Kidney (tissue), 22 donors: ENCODE measurements at places on chromosomes 5 and 9.

GRCh38 chr9:4514252-4515128 lies 24.2 kb downstream of the SLC1A1 start:
- no peak overlapping the region for H3K27ac ChIP-seq
- H3K27me3 ChIP-seq: no peaks in the 10 kb centered on the region
- peaks cover 4% of the 10 kb centered on the region for H3K4me1 ChIP-seq
- DNase-seq: no peak
- H3K4me3 ChIP-seq: no peak overlapping the region

DNA sequence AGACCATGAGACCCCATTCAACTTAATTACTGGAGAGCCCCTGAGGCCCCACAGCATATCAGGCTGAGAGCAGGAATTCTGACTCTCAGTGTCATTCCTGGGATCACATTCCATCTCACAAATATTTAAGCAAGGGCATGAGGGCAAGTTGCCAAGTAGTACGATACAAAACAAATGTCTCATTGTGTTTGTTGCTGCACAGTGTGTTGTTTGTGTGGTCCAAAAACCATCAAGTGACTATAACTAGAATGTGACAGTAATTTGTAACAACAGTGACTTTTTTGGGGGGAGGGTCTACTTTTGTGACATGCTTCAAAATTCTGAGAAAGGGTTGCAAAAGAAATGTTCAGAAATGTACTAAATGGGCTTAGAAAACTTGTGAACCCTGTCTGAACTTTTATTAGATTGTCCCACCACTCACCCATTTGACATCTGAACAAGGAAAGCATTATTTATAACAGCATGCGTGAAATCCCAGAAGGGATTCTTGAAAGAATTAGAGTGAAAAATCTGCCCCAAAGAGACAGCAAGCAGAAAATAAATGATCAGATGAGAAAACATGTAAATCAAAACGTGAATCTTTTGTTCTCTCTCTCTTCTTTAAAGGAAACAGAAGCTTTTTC lies 347.0 kb downstream of the NTRK2 start:
- no peaks in the 10 kb centered on the region for H3K4me1 ChIP-seq
- H3K4me3 ChIP-seq: no peak overlapping the region
- DNase-seq: peak; percentile 80
- H3K27ac ChIP-seq: no peak overlapping the region
- no peaks in the 10 kb centered on the region for H3K36me3 ChIP-seq

DNA sequence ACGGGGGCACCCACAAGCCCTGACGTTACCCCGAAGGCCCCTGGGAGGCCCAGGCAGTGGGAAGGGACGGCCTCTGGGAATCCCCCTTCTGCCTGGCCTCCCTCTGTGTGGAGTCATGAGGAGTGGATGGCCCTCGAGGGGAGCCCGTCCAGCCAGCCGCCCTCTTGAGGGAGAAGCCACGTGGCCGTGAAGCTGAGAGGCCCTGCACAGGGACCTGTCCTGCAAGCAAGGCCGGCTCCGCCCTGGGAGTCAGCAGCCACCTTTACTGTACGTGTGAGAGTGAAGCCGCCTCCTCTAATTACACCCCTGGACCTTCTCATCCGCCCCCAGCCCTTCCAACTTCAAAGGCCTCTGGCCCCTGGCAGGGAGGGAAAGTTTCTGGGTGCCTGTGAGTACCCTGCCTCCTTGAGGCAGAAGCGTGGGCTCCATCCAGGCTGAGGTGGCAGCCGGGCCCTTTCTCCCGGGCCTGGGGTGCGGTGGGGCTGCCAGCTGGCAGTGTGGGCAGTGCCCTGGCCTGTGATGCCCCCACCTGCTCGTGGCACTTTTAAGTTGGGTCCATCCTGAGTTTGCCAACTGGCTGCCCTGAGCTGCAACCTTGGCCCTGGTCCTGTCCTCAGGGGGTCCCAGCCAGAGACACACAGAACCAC lies 55.9 kb upstream of the EGFL7 start:
- H3K27ac ChIP-seq: no peak overlapping the region
- no peak overlapping the region for H3K4me3 ChIP-seq
- no peaks in the 10 kb centered on the region for H3K36me3 ChIP-seq
- peaks cover 2% of the 10 kb centered on the region for H3K4me1 ChIP-seq

DNA sequence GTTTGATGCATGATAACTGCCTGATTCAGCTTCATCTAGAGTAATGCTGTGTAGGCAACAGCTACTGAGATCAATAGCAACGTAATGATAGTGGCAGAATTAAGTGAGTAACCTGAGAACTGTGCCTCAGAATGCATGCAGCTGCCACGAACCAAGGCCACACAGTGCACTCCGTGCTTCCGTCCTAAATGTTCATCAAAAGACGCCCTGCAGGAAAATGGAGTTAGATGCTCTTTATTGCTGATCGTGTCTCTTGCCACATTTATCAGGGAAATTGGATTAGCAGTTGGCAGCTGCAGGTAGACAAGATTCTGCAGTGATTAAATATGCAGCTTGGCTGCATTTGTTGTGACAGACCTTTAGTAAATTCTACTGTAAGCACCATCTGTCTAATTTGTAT lies 107.7 kb upstream of the TLX3 start:
- no peak overlapping the region for H3K4me3 ChIP-seq
- H3K4me1 ChIP-seq: no peaks in the 10 kb centered on the region
- no peaks in the 10 kb centered on the region for H3K27me3 ChIP-seq
- no peak for DNase-seq
- H3K27ac ChIP-seq: no peak overlapping the region

- no peaks in the 10 kb centered on the region for H3K27me3 ChIP-seq
- no peak overlapping the region for H3K4me3 ChIP-seq
- H3K36me3 ChIP-seq: no peaks in the 10 kb centered on the region
- no peak overlapping the region for H3K27ac ChIP-seq
- no peaks in the 10 kb centered on the region for H3K4me1 ChIP-seq
These were observed 205.3 kb upstream of the WWC1 start for GRCh38 chr5:168086104-168086610.

- no peak overlapping the region for H3K4me3 ChIP-seq
- no peaks in the 10 kb centered on the region for H3K36me3 ChIP-seq
- no peak for DNase-seq
- no peak overlapping the region for H3K27ac ChIP-seq
- H3K4me1 ChIP-seq: no peaks in the 10 kb centered on the region
These were observed 7.1 kb downstream of the LRRC26 start for GRCh38 chr9:137162505-137163364.

DNA sequence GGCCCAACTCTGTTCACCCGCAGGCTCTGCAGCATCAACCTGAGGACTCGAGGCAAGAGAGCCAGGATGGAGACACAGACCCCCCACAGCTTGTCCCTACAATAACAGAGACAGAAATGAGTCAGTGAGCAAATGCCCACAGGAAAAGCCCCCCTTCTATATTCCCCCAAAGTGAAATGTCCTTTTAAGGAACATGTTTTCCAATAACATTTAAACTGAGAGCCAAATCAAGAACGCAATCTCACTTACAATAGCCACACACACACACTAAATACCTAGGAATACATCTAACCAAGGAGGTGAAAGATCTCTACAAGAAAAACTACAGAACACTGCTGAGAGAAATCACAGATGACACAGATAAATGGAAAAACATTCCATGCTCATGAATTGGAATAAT lies 49.0 kb downstream of the TEX10 start:
- no peak overlapping the region for H3K27ac ChIP-seq
- DNase-seq: no peak
- H3K27me3 ChIP-seq: no peaks in the 10 kb centered on the region
- H3K36me3 ChIP-seq: peaks cover 26% of the 10 kb centered on the region

DNA sequence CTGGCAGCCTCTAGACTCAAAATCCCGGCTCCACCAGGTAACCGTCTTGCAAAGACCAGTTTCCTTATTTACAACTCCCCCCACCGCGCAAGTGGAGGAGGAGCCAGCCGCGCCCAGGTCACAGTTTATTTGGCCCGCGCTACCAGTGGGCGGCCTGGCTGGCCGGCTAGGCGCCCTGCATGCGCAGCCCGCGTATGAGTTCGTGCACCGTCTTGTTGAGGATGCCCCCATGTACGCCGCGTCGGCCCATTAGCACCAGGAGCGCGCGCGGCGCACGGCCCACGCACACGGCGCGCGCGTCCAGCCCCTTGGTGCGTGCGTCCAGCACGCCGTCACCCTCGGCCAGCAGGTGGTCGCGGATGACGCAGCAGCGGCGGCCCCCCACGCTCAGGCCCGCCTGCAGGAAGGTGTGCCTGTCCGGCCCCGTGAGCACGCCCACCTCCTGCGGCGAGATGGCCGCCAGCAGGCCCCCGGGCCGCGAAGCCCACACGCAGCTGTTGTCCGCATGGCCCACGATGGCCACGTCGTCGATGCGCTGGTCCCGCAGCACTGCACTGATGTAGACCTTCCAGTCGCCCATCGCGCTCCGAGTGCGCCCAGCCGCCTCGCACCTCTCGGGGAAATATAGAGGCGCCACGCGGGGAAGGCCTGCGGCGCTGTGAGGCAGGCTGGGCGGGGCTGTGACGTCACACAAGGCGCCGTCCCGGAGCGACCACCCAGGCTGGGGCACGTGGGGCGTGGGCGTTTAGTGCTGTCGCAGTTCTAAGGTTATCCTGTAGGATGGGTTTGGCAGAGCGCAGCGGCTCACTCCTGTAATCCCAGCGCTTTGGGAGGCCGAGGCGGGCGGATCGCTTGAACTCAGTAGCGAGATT lies at the start of gene PFN3:
Gene PFN3 (minus strand): TSS at position 665 of the 872 bp plus-strand sequence. CDS start 85 bp downstream, at position 580.
- no peak for DNase-seq
- H3K27ac ChIP-seq: no peak within 1 kb of the TSS
- peaks cover 21% of the 10 kb centered on the region for H3K27me3 ChIP-seq
- no peak within 1 kb of the TSS for H3K4me3 ChIP-seq
- H3K4me1 ChIP-seq: no peaks in the 10 kb centered on the region

DNA sequence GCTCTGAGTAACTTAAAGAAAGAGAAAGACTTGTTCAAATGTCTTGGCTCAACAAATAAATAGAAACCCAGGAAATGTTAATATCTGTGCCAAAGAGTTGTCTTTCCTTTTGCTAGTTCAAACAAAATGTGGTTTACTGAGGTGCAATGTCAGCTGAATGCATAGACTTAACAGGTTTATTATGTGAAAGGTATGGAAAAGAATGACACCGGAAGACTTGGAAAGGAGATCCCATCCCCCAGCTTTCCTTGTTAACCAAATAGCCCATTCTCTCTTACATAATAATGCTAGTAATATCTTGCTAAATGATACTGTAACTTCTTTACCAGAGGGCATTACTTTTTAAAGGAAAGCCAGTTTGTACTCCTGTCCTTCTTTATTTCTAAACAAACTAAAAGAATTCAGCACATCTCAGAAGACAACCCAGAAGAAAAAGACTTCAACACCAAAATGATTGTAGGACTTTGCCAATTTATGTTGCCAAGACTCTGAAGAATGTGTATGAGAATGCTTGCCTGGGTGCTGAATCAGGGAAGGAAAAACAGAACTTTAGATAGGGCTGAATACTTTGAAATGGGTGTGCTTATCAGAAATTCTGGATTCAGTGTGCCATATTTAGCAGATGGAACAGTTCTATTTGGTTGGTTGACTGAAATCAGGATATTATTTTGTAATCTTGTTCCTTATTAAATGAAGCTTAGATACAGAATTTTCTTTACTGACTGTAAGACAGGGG lies 344.1 kb downstream of the TMEM38B start:
- no peak for DNase-seq
- no peaks in the 10 kb centered on the region for H3K4me1 ChIP-seq
- H3K4me3 ChIP-seq: no peak overlapping the region
- no peaks in the 10 kb centered on the region for H3K27me3 ChIP-seq

- no peak overlapping the region for H3K27ac ChIP-seq
- no peak overlapping the region for H3K4me3 ChIP-seq
- no peaks in the 10 kb centered on the region for H3K36me3 ChIP-seq
- H3K4me1 ChIP-seq: peaks cover 29% of the 10 kb centered on the region
- peak; percentile 75 for DNase-seq
These were observed 15.2 kb upstream of the RNU6ATAC start for GRCh38 chr9:134179595-134179917.

GRCh38 chr9:76158713-76159112 lies 235.5 kb downstream of the RFK start:
- no peak overlapping the region for H3K27ac ChIP-seq
- no peak overlapping the region for H3K4me3 ChIP-seq
- no peaks in the 10 kb centered on the region for H3K27me3 ChIP-seq
- peaks cover 6% of the 10 kb centered on the region for H3K36me3 ChIP-seq
- no peak for DNase-seq

- H3K4me1 ChIP-seq: no peaks in the 10 kb centered on the region
- H3K4me3 ChIP-seq: no peak overlapping the region
- no peaks in the 10 kb centered on the region for H3K36me3 ChIP-seq
- no peak overlapping the region for H3K27ac ChIP-seq
These were observed 139.0 kb downstream of the BOD1 start for GRCh38 chr5:173477345-173478040.

DNA sequence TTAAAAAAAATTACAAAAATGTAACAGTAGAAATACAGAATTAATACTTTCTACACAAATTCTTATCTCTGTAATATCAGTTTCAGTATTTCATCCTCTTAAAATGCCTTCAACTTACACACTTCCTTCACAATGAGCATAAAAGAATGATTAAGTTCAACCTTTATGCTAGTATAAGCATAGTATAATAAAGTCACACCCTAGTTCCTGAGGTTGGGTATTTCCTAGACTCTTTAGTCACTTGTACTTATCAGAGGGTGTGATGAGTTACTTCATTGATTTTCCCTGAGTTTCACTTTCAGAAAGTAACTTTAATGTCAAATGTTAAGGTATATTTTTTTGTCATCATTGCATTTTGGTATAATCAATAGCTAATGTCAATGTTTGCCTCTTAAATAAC lies 302.4 kb downstream of the PDE4D start:
- H3K4me1 ChIP-seq: peaks cover 2% of the 10 kb centered on the region
- DNase-seq: no peak
- H3K27me3 ChIP-seq: no peaks in the 10 kb centered on the region
- no peak overlapping the region for H3K4me3 ChIP-seq
- no peaks in the 10 kb centered on the region for H3K36me3 ChIP-seq

DNA sequence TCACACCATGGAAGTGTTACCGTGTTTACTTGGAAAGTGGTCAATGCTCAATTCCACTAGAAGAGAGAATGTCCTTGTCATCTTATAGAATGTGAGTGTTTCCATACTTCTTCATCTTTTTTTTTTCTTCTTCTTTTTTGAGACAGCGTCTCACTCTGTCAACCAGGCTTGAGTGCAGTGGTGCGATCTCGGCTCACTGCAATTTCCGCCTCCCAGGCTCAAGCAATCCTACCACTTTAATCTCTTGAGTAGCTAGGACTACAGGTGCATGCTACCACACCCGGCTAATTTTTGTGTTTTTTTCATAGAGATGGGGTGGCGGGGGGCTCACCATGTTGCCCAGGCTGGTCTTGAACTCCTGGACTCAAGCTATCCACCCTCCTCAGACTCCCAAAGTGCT lies 137.3 kb upstream of the PCA3 start:
- no peak overlapping the region for H3K27ac ChIP-seq
- no peaks in the 10 kb centered on the region for H3K4me1 ChIP-seq
- no peaks in the 10 kb centered on the region for H3K27me3 ChIP-seq
- no peak overlapping the region for H3K4me3 ChIP-seq
- DNase-seq: no peak
- H3K36me3 ChIP-seq: peaks cover 7% of the 10 kb centered on the region
